ENCODE measurements at places on chromosomes 1 and 21.

DNA sequence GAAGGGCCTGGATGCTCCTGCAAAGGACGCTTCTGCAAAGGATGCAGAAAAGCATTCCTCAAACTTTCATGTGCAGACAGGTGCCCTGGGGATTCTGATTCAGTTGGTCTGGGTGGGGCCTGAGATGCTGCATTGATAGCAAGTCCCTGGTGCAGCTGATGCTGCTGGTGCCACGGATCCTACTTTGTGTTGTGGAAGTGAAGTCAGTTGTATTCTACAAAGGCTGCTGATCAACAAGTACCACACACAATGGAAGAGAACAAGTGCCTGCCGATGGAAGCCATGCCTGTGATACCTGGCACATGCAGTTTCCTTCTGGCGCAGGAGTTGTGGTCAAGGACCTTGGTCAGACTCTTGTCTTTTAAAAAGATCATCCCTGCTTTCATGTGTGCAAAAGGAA lies 478.8 kb downstream of the CAMTA1 start:
- DNase-seq, result no peak

GRCh38 chr1:107327446-107327845 lies 186.6 kb downstream of the NTNG1 start:
- no peak for DNase-seq

DNA sequence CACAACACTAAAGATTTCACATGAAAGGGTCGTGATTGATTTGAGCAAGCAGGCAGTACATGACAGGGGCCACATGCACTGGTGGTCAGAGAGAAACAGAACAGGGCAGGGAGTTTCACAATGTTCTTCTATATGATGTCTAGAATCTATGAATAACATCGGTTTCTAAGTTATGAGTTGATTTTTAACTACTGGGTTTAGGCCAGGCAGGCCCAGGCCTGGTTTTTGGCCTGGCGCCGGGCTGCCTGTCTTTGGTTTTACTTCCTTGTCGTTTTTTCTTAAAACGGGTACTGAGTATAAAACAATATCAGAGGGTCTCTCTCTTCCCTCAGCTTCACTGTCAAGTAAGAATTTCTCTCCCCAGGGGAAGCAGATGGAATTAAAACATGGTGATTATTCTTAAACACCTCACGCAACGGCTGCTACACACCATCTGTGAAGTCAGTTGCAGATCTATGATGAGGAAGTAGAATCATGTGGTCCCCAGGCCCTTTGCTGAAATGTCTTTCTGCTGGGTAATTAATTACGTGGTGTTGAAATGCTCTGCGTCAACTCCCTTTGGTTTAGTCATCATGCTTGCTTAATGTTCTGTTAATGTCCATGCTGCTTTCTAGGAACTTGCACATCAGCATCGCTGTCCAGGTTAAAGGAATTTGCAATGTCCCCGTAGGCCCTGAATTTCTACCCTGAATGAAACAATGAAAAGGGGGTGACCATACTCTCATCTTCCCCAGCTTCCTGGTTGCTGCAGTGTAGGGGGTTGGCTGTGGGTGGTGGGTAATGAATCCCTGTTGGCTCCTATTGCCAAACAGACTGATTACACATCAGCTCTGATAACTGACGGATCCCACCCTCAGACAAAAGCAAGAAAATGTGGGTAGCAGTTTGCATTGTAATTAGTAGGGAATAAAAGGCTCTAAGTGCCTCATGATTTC lies 70.3 kb downstream of the SERINC2 start:
- no peak for DNase-seq

DNA sequence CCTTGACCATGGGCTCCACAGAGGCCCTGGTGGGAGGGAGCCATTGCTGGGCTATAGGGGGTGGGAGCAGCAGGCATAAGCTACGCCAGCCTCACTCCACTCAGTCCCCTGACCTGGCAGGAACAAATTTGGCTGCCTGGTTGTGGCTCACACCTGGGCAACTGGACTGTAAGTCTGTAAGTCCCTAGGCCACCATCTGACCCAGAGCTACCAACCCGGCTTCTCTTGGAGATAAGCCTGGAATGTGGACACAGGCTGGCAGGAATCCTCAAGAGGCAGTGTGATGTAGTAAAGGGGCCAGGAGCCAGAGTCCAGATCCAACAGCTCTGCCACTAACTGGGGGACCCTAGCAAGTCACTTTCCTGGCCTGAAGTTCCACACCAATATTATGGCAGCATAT lies 11.4 kb downstream of the NCF2 start:
- no peak for DNase-seq

- DNase-seq, result no peak
These were observed 20.4 kb upstream of the C1orf105 start for GRCh38 chr1:172399756-172400721.

- DNase-seq, result no peak
These were observed 173.6 kb upstream of the IGSF21 start for GRCh38 chr1:17933971-17934370.

DNA sequence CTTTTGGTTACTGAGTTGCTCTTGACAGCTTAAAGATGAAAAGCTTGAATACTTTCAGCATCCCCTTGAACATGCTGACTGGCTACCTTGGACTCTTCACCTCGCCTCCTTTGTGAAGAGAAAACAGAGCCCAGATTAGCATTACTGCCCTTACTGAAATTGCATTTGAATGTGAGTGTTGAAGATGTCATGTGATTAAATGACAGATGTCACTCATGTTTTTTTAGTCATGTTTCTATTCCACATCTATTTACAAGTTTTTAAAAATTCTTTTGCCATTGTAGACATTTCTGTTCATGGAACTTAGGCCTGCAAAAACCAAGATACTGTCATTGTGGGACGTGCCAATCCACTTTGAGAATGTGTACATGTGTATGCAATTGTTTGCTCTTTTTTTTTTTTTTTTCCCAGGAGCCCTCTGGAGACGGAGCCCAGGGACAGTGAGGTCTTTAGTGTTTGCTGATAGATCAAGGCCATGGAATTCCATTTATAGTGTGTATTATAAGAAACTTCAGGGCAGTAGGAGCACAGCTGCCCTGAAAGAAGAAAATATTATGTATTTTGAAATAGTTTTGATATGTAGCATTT lies 25.7 kb upstream of the IVNS1ABP start:
- no peak for DNase-seq

GRCh38 chr21:14270631-14271030 lies 54.7 kb downstream of the RBM11 start:
- no peak for DNase-seq

- no peak for DNase-seq
These were observed 10.5 kb downstream of the BRINP2 start for GRCh38 chr1:177181280-177181630.

GRCh38 chr21:21715266-21715969 lies 717.2 kb downstream of the NCAM2 start:
- DNase-seq, result no peak

DNA sequence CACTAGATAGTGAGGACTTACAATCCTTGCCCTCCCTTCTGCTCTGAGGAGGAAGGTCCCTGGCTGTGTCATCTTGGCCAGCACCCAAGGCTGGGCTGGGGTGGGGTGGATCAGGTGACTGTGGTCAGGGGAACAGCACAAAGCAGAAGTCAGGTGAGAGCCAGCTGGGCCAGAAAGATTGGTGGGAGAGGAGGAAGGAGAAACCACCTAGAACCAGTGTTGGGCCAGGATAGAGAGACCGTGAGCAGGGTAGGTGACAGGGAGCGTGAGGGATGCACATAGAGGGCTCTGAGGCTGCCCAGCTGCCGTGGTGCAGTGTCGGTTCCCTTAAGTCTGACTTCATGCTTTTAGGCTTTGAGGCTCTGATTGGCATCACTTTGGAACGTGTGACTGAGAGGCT lies 22.7 kb downstream of the NCF2 start:
- no peak for DNase-seq

- DNase-seq, result no peak
These were observed 170.4 kb downstream of the PTPRC start for GRCh38 chr1:198809247-198809646.

GRCh38 chr1:39987869-39988268 lies 32.9 kb downstream of the MFSD2A start:
- no peak for DNase-seq

DNA sequence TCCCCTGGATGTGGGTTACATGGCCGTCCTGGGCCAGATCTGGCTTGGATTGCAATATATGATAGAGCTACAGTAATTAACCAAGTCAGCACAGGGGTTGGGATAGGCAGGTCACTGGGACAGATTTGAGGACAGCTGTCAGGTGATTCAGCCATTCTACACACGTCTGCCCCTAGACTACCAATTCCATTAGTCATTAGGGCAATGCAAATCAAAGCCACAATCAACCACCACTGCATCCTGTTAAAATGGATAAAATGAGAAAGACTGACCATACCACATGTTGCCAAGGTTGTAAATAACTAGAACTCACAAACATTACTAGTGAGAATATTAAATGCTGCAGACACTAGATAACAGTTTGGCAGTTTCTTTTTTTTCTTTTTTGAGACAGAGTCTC lies 16.0 kb downstream of the C21orf58 start:
- DNase-seq, result no peak

DNA sequence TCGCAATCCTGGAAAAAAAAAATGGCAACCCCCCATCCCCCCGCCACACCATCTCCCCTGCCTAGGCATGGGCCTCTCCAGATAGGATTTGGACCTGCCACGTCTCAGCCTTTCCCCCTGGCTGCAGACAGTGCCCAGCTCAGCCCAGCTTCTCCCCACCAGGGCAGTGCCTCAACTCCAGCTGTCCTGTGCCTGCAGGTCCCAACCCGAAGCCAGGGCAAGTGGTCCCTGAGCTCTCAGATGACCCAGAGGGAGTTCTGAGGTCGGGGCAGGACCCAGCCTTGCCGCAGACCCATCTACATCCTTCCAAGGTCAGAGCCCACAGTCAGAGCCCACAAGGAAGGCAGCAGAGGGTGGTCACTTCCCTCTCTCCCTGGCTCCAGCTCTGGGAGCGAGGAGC lies 86.7 kb upstream of the POU3F1 start:
- DNase-seq, result no peak

GRCh38 chr1:31977385-31978131 lies 36.1 kb upstream of the KHDRBS1 start:
- no peak for DNase-seq

Data from activated naive CD4-positive, alpha-beta T cell treated with anti-CD3 and anti-CD28 coated beads, Interleukin-2, amount 50 U/mL, for 16 hours (primary cell).